Femur (tissue), 1 donor: ENCODE measurements at places on chromosomes 1 and 21.
A peak's percentile ranks its signal among the peaks of the same experiment; 100 is the strongest.

GRCh38 chr1:15570861-15571260 is 14.0 kb downstream of the AGMAT start:
- DNase-seq = no peak

GRCh38 chr1:22545141-22545540 is 18.1 kb upstream of the EPHA8 start:
- no peak for DNase-seq

- DNase-seq = no peak
These were observed 9.5 kb downstream of the SNX27 start for GRCh38 chr1:151621351-151621750.

- no peak for DNase-seq
These were observed 43.4 kb downstream of the ZZZ3 start for GRCh38 chr1:77639056-77639455.

DNA sequence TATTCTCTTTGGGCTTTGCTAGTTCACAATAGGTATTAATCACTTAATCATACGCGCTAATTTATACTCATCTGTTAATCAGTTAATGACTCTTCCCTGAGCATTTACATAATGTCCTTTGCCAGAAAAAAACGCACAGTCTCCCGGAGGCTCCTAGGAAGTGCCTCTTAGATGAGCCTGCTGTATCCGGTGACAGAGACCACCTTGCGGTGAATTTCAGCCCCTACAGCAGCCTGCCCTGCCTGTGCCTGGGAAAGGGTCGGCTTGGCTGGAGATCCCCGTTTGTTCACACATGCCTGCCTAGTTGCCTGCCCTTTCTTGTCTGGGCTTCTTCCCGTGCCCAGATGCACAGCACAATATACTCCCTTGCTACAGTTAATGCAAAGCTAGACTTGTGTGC is 152.9 kb downstream of the ZBTB18 start:
- no peak for DNase-seq

GRCh38 chr1:20480951-20481617 is 4.9 kb downstream of the CAMK2N1 start:
- no peak for DNase-seq

DNA sequence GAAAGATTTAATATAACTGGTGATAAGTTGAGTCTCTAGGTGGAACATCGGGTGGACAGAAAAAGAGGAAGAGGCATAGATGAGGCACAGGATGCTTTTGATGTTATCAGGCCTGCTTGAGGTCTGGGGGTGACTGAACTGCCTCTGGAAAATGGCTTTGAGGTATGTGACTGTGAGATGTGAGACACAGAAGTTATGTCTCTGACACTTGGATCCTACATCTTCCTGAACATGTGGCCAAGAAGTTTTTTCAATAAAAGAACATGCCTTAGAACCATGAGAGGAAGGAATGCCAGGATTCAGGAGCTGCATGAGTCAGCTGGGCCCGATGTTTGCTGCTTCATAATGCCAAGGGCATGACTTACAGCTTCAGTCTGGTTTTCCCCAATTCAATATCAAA is 11.5 kb upstream of the AIM2 start:
- DNase-seq = no peak

GRCh38 chr1:155932081-155932480 is 2.1 kb downstream of the KHDC4 start:
- DNase-seq = no peak

- DNase-seq = no peak
These were observed 94.3 kb downstream of the GLUL start for GRCh38 chr1:182297335-182297734.

DNA sequence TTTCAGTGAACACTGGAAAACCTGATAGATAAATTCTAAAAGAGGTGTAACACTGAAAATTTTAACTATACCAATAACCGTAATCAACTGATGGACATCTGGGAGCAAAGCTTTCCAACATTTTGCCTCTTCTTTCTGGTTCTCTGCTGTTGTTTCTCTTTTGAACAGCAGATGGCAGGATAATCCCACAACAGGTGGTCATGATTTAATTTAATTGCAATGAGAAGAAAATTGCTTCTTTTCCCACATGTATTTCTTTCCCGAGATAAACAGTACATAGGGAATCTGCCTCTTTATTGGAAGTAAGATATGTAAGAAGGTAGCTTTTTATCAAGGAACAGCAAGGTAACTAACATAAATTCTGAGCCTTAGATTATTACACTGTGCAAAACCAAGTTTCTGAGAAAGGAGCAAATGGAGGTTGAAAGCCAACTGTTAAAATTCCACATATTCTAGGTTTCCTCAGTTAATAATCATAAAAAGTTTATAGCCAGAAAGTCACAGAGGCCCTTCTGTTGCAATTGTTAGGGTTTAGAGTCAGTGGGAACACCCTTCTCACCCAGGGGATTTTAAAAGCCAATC is 72.9 kb downstream of the RPS6KA1 start:
- peak; percentile 30 for DNase-seq

DNA sequence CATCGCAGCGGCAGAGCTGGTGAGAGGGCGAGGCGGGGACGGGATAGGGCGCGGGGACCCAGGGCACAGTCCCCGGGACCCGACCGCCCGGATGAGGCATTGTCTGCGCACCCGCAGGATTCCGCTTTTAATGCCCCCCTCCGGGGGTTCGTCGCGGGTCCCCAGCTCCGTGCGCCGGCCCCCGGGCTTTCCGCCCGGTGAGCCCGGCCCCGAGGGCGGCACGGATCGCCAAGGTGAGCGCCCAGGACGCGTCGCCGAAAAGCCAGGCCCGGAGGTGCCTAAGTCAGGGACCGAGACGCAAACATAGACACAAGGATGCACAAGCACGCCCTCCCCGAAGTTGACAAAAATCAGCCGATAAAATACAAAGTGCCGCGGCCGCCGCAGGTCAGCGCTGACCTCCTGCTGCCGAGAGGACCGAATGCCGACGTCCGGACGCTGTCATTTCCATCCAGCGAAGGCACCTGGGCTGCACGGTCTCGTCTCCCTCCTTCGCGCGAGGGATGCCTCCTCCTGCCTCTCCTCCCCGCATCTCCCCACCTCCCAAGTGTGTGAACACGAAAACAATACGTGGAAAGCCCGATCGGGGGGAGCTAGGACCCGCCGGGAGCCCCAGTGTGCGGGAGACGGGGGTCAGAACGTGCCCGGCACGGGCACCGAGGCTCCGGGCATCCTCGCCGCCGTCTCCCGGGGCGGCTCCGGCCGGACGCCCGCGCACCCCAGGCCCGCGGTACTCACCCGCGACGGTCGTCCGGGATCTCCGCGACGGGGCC is 101.1 kb upstream of the SOD1 start:
- peak; percentile 54 for DNase-seq

GRCh38 chr1:31272369-31272768 is 24.2 kb downstream of the SNRNP40 start:
- DNase-seq = no peak

DNA sequence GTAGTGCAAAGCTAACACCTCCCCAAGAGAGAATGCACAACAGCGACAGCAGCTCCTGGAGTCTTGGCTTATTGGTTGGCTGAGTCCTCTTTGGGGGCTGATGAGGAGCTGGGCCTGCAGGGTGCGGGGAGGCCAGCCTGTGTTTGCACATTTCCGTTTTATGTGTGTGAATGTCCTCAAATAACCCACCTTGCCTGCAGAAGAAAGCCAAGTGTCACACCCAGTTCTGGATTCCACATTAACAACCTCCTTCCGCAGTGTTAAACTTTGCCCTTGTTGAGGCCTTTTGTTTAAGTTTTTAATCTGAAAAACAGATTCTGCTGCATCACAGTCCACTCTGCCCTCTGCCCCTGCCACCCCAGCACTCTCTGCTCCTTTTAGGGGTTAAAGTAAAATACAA is 274.5 kb downstream of the TM2D1 start:
- DNase-seq = no peak

- DNase-seq = no peak
These were observed 48.9 kb downstream of the SKI start for GRCh38 chr1:2276803-2277580.

- DNase-seq = no peak
These were observed 136.8 kb downstream of the RUNX1 start for GRCh38 chr21:34912022-34912945.

GRCh38 chr1:167663002-167663772 is 33.2 kb downstream of the RCSD1 start:
- no peak for DNase-seq

GRCh38 chr1:154478013-154478412 is 24.0 kb upstream of the TDRD10 start:
- no peak for DNase-seq

DNA sequence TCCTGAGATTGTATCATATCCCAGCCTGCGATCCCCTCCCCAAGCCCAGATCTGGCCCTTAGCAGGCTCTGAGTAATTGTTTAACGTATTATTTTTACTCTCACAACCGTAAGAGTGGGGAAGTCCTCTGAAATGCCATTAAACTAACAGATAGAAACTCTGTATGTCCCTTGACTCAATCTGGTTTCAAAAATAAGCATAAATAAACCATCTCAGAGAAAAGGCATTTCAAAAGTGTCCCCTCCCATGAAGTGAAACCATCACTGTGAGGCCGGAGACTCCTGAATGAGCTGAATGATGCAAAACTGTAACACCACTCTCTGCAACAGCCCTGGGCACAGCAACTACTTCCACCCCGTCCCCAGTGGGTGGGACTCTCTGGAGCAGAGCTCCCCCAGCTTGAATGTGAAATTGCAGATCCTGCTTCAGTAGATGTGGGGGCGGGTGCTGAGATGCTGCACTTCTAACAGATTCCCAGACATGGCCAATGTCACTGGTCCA is 104.1 kb downstream of the SYF2 start:
- no peak for DNase-seq

DNA sequence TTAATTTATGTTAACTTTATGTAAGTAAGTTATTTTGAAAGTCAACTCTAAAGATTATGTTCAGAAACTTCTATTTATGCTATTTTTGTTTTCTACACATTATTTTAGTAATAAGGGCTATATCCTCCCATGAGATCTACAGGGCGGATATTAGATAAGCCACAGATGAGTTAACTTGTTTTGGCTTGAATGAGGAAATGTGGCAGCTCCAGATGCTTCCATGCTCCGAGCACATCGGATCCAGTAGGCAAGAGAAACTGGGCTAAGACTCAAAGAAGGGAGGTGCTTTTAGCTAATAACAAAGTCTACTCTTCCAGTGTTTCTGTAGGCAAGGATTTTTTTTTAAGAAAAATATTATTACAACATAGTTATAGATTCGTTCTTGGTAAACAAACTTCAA is 20.0 kb upstream of the LAMC1 start:
- no peak for DNase-seq

- DNase-seq = no peak
These were observed 93.8 kb upstream of the GRIK3 start for GRCh38 chr1:37128091-37128490.

GRCh38 chr1:55231745-55232144 is 16.6 kb upstream of the USP24 start:
- DNase-seq = no peak

- DNase-seq = peak; percentile 79
These were observed at the start of gene S100A3 for GRCh38 chr1:153548722-153549688. TSS of gene S100A3 (minus strand) at chr1:153549258. CDS start at chr1:153548485, 773 bp downstream.

DNA sequence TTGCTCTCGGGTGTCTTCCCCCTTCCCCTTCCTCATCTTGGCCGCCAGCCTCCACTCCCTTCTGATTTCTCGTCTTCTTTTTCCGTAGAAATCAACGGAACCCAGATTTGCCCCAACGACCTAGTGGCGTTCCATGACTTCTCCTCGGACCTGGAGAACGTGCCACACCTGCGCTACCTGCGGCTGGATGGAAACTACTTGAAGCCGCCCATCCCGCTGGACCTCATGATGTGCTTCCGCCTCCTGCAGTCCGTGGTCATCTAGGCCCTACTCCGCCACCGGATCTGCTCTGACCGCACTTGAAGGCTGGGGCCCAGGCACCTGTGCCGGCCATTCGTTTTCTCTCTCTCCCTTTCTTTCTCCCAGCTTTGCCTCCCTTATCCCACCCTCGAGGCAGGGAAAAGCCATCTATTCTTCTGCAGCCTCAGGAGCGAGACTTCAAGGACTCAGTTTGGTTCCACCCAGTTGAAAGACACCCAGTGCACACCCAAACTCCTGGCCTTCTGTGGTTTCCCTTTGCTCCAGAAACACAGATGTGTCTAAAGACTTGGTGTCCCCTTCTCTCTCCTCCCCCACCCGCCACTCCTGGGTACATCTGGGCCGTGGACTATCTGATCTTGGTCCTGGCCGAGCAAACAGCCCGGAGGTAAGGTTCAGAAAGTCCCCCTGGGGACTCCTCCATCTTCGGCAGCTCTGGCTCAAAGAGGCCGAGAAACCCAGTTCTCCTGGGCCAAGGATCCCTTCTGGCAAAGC is 7.2 kb upstream of the OPTC start:
- no peak for DNase-seq

- no peak for DNase-seq
These were observed 24.6 kb downstream of the LRP8 start for GRCh38 chr1:53303243-53303642.

DNA sequence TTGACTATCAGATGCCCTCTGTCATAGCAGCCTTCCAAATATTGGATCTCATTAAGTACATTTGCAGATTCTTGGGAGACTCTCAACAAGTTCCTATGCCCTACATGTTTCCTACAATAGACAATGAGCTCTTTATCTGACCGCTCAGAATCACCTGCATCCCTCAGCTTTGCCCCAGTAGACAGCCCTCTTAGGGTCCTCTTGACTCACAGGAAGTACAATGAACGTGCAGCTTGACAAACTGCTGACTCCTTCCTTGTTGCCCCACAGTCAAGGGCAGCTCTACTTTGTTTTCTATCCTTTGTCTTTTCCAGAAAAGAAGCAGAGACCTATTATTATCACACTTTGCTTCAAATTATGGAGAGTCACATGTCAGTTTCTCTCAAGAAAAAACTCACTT is 27.6 kb downstream of the SLC44A5 start:
- no peak for DNase-seq

- DNase-seq = no peak
These were observed 35.2 kb downstream of the SCYL3 start for GRCh38 chr1:169858467-169858866.

DNA sequence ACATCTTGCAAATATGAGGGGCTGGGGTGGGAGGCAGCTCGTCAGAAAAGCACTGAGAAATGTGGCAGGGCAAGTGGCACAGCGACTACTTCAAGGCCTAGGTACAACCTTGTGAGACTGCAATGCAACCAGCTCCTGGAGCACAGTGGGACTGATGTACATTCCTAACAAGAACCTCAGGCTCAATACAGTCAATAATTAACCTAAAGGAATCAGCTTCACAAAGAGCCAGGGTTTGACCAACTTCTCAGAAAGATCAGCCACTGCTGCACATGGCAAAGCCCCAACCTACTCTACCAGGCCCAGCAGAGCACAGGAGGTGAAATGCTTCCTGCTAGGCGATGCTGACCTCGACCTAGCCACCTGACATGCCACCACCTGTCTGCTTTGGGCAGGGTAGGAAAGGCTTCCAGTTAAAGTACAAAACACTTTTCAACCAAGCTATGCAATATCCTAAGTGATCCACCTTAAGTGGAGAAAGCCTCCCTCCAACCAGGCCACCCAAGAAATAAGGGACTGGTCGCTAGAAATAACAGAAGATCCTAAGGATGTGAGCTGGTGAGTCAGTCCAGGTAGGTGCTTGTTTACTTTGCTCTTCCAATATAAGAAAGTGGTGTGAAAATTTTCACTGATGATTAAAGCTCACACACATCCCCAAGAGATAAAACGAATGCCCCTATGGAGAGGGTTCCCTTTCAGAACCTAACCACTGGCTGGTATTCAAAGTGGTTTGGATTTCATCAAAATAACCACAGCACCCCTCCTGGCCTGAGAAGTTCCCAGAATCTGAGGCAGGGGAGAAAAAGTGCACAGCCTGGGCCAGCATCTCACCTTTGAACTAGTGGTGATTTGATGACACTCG is 2.1 kb downstream of the RIPK4 start:
- DNase-seq = no peak
